Neural progenitor cell (in vitro differentiated cells): ENCODE measurements at places on chromosomes 11 and 22. TPM values are rescaled to one million over a fixed set of nuclear protein-coding genes. Genes with fewer than 3 reads are reported as not detected.

DNA sequence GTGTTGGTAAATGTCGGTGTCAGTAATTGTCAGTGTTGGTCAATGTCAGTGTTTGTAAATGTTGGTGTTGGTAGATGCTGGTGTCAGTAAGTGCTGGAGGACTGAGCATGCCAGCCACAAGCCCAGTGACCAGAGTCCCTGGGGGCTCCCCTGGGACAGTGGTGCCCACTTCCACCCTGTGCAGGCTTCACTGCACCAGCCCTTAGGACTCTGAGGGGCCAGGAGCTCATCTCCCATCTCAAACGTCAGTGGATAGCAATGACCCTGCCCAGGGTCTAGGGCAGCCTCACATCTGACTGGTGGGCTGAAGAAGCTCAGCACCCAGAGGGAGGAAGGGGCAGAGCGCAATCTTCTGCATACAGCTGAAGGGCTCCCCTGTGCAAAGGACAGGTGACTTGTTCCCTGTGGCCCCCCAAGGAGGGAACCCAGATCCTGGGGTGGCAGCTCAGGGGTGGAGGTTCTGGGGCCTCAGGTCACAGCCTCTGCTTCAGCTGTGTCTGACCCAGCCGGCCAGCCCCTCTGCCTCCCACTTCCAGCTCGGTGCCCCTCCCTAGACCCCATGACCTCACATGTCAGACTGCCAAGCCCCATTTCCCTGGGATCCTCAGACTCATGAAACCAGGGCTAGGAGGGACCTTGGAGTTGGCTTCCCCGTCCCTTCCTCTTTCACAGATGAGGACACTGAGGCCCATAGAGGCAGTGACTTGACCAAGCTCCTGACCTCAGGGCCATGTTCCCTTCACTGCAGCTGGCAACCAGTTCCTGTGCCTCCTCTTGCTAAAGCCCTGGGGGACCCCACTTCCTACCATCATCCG, 138.4 kb downstream of the CRYBB2 start:
- DNase-seq, result no peak

- peak; percentile 90 for DNase-seq
Observed at GRCh38 chr22:37802310-37803194, 5.2 kb upstream of the GCAT start.

The MMP7 gene
- total RNA-seq, result not detected in 2 replicates

DNA sequence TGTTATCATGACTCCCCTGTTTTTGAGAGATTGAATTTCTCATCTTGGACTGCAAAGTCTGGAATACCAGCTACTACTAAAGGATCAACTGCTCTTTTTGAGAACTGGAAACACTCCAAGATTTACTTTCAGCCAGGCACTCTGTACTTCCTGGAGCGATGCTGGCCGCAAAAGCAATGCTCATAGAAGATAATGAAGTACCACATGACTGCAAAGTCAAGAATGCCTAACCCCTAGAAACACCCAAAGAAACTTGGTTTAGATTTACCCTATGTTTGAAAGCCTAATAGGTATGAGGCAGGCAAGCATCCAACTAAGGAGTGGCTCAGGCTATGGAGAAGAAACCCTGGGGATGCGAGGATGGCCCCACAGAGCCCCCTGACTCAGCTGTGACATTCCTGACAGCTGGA, 47.7 kb upstream of the ARHGAP20 start:
- no peak for DNase-seq

- no peak for DNase-seq
Observed at GRCh38 chr11:11967669-11968510, 40.5 kb downstream of the DKK3 start.
